Stromal cell of bone marrow (primary cell): ENCODE measurements at places on chromosomes 7 and 10.
A peak's percentile ranks its signal among the peaks of the same experiment; 100 is the strongest.

- DNase-seq, result no peak
Observed at GRCh38 chr7:2359610-2360009, 5.0 kb downstream of the EIF3B start.

DNA sequence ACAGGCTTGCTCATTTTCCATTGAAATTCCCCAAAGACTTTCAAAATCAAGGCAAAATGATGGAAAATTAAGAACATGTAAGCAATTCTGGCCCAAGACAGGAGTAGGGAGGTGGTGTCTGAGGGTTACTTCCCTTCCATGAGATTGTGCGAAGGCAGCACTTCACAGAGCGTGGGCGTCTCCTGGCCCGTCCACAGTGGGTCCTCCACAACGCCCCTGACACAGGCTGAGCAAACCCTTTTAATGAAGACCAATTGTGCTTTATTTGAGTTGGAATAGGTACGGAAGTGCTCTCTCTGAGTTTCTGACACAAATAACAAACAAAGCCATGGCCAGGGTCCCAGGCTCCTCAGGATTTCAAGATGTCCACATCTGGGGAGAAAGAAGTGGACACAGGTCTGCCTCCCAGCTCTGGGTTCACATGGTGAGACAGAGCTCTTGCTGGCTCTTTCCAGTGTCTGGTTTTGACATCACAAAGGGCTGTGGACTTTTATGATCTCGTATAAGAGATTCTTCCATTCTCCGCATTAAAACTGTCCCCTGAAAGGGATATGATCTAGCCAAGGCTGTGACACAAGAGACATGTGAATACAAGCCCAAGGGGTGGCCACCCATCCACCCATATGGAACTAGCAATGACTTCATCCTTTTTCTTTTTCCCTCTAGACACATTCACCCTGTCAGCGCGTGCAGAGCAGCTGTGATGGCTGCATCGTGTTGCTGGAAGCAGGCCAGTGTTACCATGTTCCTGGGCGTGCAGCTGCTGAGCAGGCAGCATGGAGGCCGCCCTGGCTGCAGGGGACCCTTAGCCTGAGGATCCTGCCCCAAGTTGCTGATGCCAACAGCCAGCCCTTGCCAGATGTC is 145.6 kb downstream of the ADAM12 start:
- no peak for DNase-seq

GRCh38 chr10:101283762-101284100 is 54.5 kb upstream of the LBX1 start:
- no peak for DNase-seq

DNA sequence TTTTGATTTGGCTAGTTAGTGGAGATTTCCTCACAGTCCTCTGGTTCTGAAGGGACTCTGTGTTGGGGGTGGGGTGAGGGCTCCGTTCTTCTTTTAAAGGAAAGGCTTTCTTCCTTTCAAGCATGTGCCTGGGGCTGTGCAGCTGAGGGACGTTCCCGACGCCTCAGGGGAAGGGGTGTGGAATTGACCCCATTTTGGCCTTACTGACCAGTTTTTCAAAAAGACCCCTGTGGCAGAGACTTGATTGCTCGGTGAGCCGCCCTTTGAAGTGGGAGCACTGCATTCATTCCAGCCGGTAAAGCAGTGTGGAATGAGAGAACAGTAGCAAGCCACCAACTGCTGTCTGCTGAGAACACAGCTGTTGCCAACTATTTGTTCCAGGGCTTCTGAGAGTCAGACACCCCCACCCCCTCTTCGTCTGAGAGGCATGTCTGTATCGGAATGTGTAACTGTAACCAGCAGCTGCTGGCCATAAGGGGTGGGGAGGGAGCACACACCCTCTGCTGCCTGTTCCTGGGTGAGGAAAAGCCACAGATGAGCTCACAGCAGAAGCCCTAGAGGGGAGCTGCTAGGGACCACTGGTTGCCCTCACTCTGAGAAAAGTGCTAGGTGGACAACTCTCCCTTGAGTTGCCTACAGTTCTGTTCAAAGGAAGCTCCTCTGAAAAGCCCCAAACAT is 33.2 kb downstream of the WBP1L start:
- peak; percentile 88 for DNase-seq

GRCh38 chr10:51462076-51462779 is 237.2 kb downstream of the CSTF2T start:
- no peak for DNase-seq

DNA sequence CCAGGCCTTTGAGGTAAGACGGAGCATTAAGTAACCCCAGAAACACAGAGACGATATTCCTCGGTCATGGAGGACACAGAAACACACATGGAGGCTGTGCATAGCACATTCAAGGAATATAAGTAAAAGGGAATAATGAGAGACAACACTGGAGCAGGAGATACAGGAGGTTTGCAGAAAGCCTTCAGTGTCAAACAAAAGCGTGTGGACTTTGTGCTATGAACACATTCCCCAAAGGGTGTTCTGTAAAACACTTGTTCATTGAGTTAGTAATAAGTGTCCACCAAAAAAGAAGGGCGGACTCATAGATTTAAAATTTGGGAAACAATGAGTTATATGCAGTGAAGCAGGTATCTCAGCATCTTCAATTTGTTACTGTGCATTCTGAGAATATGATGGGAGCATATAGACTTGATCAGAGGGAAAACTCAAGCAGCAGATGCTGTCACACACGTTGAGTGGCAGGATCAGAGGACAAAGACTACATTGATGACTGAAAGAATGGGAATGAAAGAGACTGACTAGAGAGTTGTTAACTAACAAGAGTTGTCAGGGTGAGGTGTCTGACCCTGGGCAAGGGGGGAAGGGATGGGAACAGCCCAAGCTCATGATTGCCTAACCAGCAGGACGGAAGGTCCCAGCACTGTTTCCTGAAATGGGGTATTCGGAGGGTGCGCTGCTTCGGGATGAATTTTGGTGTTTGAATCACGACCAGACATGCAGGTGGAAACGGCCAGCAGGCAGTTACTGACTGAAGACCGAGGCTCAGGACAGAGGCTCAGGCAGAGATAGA is 85.2 kb upstream of the VIPR2 start:
- no peak for DNase-seq

GRCh38 chr7:111560773-111561653 is 1.3 kb downstream of the IMMP2L start:
- peak; percentile 6 for DNase-seq

GRCh38 chr7:20064974-20065862 is 152.0 kb downstream of the MACC1 start:
- DNase-seq, result peak; percentile 54

DNA sequence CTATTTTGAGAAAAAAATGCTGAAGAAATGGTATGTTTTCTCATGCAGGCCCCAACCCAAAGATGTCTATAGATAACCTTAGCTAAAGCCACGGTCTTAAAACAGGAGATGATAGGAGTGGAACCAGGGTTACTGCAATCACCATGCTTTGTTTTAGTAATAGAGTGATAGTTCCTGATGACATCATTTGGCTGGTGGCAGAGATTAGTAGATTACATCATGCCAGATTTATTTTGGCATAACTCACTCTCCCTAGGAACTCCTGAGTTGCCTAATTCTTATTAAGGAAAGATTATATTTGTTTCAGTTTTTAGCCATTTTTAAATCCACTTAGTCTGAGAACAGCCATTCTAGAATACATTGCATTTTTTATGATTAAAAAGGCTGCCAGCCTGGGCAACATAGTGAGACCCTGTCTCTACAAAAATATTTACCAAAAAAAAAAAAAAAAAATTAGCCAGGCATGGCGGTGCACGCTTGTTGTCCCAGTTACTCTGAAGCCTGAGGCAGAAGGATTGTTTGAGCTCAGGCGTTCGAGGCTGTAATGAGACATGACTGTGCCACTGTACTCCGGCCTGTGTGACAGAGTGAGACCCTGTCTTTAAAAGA is 17.8 kb downstream of the ENO4 start:
- DNase-seq, result no peak

DNA sequence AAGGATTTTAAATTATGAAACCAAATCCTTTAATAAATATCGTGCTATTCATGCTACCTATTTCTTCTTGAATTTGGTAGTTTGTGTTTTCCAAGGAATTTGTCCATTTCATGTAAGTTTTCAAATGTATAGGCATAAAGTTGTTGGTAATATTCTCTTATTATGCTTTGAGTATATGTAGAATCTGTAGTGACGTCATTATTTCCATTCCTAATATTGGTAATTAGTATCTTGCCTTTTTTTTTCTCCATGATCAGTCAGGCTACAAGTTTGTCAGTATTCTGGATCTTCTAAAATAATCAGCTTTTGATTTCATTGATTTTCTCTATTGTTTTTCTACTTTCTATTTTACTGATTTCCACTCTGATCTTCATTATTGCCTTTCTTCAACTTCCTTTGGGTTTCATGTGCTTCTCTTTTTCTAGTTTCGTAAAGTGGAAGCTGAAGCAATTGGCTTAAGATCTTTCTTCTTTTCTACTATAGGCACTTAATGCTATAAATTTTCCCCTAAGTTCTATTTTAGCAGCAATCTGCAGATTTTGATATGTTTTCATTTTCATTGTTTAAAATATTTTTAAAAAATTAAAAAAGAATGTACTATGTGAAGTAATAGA is 156.5 kb upstream of the HDAC9 start:
- no peak for DNase-seq

GRCh38 chr10:108411206-108411605 is 1246.7 kb upstream of the SORCS1 start:
- DNase-seq, result no peak

DNA sequence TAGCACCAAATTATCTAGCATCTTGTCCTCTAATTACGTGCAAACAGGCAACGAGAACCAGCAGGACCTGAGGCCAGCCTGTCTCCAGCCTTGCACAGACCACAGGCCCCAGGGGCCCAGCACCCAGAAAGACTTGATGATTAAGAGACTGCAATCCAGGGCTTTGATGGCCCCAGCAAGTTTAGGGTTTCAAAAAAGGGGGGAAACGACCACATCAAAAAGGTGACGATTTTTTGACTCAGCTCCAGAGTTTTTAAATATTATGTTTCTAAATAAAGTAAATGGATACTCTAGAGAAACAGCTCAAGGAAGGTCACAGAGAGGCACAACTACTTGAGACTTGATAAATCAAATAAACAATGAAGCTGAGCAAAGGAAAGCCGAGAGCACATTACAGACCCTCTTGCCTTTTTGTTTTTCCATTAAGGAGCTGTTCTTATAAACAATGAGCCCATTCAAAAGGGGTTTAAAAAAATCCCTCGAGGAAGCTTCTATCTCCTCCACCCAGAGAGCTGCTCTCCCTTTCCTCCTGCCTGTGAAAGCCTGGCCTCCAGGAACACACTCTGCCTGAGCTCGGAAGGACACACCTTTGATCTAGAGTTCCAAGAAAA is 44.1 kb downstream of the GLI3 start:
- no peak for DNase-seq

DNA sequence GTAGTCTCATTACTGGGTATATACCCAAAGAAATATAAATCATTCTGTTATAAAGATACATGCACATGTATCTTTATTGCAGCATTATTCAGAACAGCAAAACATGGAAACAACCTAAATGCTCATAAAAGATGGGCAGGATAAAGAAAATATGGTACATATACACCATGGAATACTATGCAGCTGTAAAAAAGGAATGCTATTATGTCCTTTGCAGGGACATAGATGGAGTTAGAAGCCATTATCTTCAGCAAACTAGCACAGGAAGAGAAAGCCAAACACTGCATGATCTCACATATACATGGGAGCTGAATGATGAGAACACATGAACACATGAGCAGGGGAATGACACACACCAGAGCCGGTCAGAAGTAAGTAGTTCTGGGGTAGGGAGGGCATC is 297.4 kb upstream of the GLI3 start:
- no peak for DNase-seq

DNA sequence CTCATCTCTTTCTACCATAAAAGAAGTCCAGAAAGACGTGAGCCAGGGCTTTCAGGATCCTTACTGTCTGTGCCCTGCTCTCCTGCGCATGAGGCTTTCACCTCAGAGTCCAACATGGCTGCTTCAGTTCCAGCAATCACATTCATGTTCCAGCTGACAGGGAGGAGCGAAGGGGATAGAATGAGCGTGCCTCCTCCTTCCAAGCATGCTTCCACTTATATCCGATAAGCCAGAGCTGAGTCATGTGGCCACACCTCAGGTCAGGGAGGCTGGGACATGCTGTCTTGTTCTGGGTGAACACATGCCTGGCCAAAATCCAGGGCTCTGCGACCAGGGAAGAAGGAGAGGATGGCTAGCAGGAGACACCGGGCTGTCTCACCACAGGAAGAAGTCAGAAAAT is 248.2 kb downstream of the SKAP2 start:
- DNase-seq, result no peak

DNA sequence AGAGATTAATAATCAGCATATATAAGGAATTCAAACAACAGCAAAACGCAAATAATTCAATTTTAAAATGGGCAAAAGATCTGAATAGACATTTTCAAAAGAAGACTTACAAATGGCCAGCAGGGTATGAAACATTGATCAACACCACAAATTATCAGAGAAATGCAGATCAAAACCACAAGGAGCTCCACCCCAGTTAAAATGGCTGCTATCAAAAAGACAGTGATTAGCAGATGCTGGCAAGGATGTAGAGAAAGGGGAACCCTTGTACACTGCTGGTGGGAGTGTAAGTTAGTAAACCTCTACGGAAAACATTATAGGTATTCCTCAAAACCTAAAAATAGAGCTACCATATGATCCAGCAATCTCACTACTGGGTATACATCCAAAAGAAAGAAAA is 128.0 kb upstream of the CACUL1 start:
- no peak for DNase-seq

DNA sequence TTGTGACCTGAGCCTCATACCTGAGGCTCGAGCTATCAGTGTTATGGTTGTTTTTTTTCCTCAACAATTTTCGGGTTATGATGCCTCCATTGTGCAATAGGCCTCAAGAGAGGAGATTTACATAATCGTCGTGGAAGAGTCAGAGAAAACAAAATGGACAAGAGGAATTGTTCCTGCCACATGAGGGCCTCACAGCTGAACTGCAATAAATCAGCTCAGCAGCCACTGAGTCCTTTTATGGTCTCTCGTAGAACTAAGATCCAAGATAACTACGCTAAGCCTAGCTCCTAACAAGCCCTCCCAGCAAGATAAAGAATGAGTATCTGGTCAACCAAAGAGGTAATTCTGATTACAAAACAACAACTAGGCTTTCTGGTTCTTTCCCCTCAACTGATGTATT is 336.8 kb downstream of the WDR11 start:
- peak; percentile 27 for DNase-seq

- no peak for DNase-seq
Observed at GRCh38 chr7:133310232-133310862, 57.5 kb downstream of the EXOC4 start.

- no peak for DNase-seq
Observed at GRCh38 chr10:49667991-49668390, 11.5 kb upstream of the C10orf53 start.

DNA sequence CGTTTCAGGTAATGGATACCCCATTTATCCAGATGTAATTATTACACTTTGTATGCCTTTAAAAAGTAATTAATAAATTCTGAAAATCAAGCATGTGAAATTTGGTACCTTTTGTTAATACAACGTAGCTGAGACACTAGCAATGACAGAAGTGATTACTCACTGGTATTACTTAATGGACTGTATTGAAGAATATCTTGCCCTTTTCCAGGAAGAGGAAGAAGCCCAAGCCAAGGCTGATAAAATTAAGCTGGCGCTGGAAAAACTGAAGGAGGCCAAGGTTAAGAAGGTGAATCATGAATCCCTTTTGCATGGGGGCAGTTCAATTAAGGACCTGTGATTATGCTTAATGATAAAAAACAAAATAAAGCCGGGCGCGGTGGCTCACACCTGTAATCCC is 64.8 kb downstream of the APBB1IP start:
- DNase-seq, result no peak
